CD4-positive, alpha-beta T cell (primary cell): ENCODE measurements at places on chromosomes 12 and 14. TPM values are rescaled to one million over a fixed set of nuclear protein-coding genes. Genes with fewer than 3 reads are reported as not detected.

Gene PPP1R3E
- total RNA-seq, result 51.0 TPM

Gene TBX5
- total RNA-seq, result not detected

Gene MYF5
- total RNA-seq, result not detected

Gene KRT73
- total RNA-seq, result 67.2 TPM

Gene ERBB3
- 0.22 TPM for total RNA-seq

Gene KRT2
- 1.7 TPM for total RNA-seq

Gene DIO2
- total RNA-seq, result not detected

Gene SLCO1B1
- not detected for total RNA-seq

Gene PLEKHH1
- total RNA-seq, result 0.16 TPM

Gene OTUB2
- total RNA-seq, result not detected

Gene DPPA3
- total RNA-seq, result not detected

Gene CRACR2A
- 23.5 TPM for total RNA-seq

Gene KCNC2
- total RNA-seq, result not detected

Gene GPR65
- 10.5 TPM for total RNA-seq

Gene SLC35E3
- 6.1 TPM for total RNA-seq

Gene GLIPR1L1
- total RNA-seq, result not detected

Gene PKP2
- total RNA-seq, result 0.31 TPM

Gene OTOGL
- not detected for total RNA-seq

Gene ZDHHC22
- not detected for total RNA-seq

Gene TFCP2
- total RNA-seq, result 9.4 TPM

Gene C12orf60
- total RNA-seq, result 0.11 TPM
